ENCODE measurements at places on chromosomes 13 and 19. TPM values are rescaled to one million over a fixed set of nuclear protein-coding genes. Genes with fewer than 3 reads are reported as not detected.

The PRODH2 gene
- polyA plus RNA-seq = not detected

The KBTBD7 gene
- polyA plus RNA-seq = 2.4 TPM

The ADGRE2 gene
- 0.23 TPM for polyA plus RNA-seq

The PSG11 gene
- polyA plus RNA-seq = not detected

The CILP2 gene
- polyA plus RNA-seq = not detected

The PKN1 gene
- 38.7 TPM for polyA plus RNA-seq

The GPR12 gene
- polyA plus RNA-seq = not detected

The LACC1 gene
- 12.3 TPM for polyA plus RNA-seq

The FFAR3 gene
- not detected for polyA plus RNA-seq

The KLK3 gene
- not detected for polyA plus RNA-seq

The SHISA7 gene
- 0.05 TPM for polyA plus RNA-seq

DNA sequence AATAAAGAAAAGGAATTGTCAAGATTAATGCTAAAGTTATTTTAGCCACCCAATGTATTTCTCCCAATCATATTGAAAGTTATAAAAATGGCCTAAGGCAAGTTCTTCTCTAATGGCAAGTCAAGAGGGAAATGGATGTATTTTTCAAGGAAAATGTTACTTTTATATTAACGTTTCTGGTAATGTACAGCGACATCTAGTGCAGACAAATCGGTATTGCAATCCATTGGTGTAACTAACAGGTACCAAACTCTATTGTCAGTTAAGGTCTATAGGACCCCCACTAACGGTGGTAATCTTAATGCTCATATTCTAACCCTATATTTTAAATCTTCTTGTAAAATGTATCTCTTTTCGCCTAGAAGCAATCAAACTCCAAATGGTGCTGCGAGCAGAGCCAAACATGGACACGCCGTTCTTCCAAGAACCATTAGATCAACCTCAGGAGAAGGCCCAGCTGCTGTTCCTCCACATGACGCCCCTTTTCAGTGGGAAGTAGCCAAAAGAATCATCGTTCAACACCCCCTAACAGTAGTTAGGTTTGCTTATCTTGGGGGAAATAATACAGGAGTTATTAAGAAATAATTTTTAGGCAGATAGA, 98.5 kb upstream of the PABPC3 start:
- no peak for DNase-seq
- H3K4me3 ChIP-seq = no peak overlapping the region
- no peak overlapping the region for H3K27ac ChIP-seq
- no peaks in the 10 kb centered on the region for H3K36me3 ChIP-seq
- H3K4me1 ChIP-seq = no peaks in the 10 kb centered on the region
- H3K27me3 ChIP-seq = no peaks in the 10 kb centered on the region

- H3K27me3 ChIP-seq = no peaks in the 10 kb centered on the region
- no peaks in the 10 kb centered on the region for H3K4me1 ChIP-seq
- H3K36me3 ChIP-seq = no peaks in the 10 kb centered on the region
- H3K4me3 ChIP-seq = no peak overlapping the region
Measured at GRCh38 chr19:31066385-31066784, 282.9 kb downstream of the TSHZ3 start.

DNA sequence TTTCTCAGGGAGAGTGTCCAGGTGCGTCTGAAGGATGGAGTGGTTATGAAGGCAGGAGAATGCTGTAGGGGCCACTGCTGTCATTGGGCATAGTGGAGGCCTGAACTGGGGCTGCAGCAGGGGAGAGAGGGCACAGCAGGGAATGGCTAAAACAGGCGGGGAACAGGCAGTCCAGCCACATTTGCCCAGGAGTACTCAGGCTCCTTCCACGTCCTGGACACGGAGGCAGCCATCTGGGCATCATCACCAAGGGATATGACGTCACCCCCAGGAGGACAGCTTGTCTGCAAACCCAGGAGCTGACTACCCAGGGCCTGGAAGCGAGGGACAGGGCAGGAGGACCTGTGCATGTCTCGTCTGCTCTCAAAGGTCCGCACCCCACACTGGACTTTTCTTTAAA, 22.2 kb downstream of the VSTM2B start:
- no peak for DNase-seq
- no peak overlapping the region for H3K4me3 ChIP-seq
- no peaks in the 10 kb centered on the region for H3K27me3 ChIP-seq
- H3K36me3 ChIP-seq = no peaks in the 10 kb centered on the region
- no peak overlapping the region for H3K27ac ChIP-seq

GRCh38 chr19:1690699-1691307, 38.4 kb upstream of the TCF3 start:
- H3K4me1 ChIP-seq = no peaks in the 10 kb centered on the region
- no peak overlapping the region for H3K4me3 ChIP-seq
- H3K36me3 ChIP-seq = no peaks in the 10 kb centered on the region
- no peaks in the 10 kb centered on the region for H3K27me3 ChIP-seq

DNA sequence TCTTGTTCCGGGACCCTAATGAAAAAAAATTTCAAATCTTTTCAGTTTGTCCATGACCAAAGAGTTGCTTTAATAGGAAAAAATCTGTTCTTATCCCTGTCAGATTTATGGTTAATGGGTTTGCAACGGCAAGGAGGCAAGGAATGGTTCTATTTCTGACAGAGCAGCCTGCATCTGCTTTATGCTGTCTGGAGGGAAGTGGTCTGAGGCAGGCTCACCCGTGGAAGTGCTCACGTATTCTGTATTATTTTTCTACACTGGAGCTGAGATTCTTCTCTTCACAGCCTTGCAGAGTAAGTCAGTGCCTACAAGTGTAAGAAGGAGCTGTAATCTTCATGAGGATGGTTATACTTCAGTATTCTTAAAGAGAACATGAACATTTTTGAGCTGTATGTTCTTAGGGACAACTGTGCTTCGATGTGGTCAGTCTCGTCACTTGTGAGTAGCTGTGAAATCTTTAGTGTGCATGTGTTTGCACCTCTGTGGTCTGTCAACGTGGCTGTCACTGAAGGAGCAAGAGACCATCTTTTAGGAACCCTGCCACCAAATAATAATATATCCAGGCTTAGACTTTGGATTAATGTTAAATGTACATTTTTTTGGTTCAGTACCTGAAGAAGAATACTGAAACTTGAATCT, 114.3 kb downstream of the DNAJC3 start:
- no peaks in the 10 kb centered on the region for H3K27me3 ChIP-seq
- no peak for DNase-seq
- H3K4me1 ChIP-seq = no peaks in the 10 kb centered on the region
- H3K27ac ChIP-seq = no peak overlapping the region
- no peaks in the 10 kb centered on the region for H3K36me3 ChIP-seq

- H3K27ac ChIP-seq = no peak overlapping the region
- DNase-seq = no peak
- no peak overlapping the region for H3K4me3 ChIP-seq
- H3K4me1 ChIP-seq = peaks cover 3% of the 10 kb centered on the region
- H3K27me3 ChIP-seq = no peaks in the 10 kb centered on the region
Measured at GRCh38 chr19:805166-805551, 7.9 kb downstream of the PTBP1 start.

GRCh38 chr13:73001971-73002370, 56.8 kb upstream of the KLF5 start:
- no peak overlapping the region for H3K4me3 ChIP-seq
- no peak for DNase-seq
- no peaks in the 10 kb centered on the region for H3K36me3 ChIP-seq
- H3K27me3 ChIP-seq = no peaks in the 10 kb centered on the region

DNA sequence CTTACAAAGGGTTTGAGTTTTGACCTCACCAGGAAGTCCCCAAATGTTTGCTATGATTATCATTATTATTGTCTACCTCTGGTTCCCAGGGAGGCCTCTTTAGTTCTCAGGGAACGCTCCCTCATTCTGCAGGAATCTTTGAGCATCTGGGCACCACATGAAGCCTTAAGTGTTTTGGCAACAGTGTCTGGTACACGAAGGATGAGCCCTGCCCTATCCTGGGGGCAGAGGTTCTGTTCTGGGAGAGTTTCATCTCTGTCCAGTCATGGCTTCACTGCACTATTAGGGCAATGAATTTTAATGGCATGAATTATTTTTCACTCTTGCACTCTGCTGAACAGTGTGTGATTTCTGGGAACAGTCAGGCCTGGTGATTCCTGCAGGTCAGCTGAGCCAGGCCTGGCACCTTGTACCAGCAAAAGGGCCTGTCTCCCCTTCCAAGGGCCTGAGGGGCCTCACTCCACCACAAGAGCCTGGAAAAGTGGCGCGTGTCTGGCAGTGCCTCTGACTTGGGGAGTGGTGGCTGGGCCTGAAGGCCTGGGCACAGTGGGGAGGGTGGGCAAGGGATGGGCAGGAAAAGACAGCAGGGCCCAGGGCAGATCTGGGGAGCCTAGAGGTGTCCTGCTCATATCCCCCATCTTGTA, 4.6 kb downstream of the FAM187B start:
- H3K27ac ChIP-seq = no peak overlapping the region
- no peak for DNase-seq
- no peaks in the 10 kb centered on the region for H3K4me1 ChIP-seq
- H3K27me3 ChIP-seq = no peaks in the 10 kb centered on the region
- H3K4me3 ChIP-seq = no peak overlapping the region

- H3K27me3 ChIP-seq = no peaks in the 10 kb centered on the region
- H3K4me1 ChIP-seq = no peaks in the 10 kb centered on the region
- H3K36me3 ChIP-seq = peaks cover 7% of the 10 kb centered on the region
- no peak overlapping the region for H3K27ac ChIP-seq
- H3K4me3 ChIP-seq = no peak overlapping the region
Measured at GRCh38 chr13:110490009-110490770, 71.3 kb downstream of the RAB20 start.

DNA sequence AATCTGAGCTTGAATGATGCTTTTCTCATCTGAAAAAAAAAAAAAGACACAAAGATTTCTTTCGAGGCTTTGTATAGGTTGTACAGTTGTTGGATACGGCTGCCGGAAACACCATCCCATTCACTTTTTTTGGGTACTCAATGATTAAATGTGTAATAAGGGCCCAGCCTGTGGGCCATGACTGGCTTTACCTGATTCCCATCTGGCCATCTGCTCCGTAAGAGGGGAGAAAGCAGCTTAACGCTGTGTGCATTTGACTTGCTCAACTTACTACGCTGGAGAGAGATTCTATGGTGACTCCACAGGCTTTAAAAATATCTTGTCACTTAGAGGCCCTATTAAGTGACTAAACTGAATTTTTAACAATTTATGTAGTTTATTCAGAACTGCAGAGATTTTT, 731 bp downstream of the ZNF558 start:
- no peaks in the 10 kb centered on the region for H3K27me3 ChIP-seq
- peak overlapping the region; percentile 62 for H3K4me3 ChIP-seq
- H3K36me3 ChIP-seq = peaks cover 2% of the 10 kb centered on the region
- no peak overlapping the region for H3K27ac ChIP-seq
- no peaks in the 10 kb centered on the region for H3K4me1 ChIP-seq

DNA sequence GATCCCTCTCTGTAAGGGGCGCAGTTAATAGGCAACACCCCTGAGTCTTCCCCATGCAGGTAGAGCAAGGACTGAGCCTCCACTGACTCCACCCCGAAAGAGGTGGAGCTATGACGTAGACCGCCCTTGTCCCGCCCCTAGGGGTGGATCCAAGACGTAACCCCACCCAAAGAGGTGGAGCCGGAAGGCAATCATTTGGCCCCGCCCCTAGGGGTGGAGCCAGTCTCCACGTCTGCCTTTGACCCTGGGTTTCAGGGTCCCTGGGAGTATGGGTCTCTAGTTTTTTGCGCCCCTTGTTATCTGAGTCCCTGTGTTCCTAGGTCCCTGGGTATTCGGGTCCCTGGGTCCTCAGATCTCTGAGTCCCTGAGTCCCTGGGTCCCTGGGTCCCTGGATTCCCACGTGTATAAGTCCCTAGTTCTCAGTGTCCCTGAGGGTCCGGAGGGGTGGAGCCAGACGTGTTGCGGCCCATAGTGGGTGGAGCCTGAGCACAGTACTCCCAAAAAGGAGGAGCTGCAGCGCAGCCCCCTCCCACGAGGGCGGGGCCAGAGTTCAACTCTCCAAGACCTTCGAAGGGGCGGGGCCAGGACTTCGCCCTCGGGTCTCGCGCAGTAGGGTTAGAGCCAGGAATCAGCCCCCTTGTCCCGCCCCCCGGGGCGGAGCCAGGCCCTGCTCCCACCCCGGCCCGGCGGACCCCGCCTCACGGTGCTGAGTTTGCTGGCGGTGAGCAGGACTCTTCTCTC, 5.3 kb downstream of the DENND1C start:
- H3K36me3 ChIP-seq = no peaks in the 10 kb centered on the region
- no peak overlapping the region for H3K27ac ChIP-seq
- H3K4me1 ChIP-seq = no peaks in the 10 kb centered on the region
- no peak overlapping the region for H3K4me3 ChIP-seq

DNA sequence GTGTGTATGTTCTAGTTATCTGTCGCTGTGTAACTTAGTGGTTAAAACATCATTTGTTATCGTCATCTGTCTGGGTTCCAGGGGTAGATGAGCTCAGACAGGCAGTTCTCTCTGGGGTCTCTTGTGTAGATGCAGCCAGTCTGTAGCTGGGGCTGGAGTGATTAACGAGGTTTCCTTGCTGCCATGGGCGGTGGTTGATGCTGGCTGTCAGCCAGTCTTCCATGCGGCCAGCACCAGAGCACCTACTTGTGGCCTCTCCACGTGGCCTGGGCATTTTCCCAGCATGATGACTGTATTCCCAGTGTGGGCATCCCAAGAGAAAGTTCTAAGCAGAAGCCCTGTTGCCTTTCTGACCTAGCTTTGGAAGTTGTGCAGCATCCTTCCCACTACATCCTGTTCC, 10.7 kb downstream of the ERCC5 start:
- H3K4me1 ChIP-seq = no peaks in the 10 kb centered on the region
- H3K36me3 ChIP-seq = no peaks in the 10 kb centered on the region
- no peak overlapping the region for H3K27ac ChIP-seq
- no peak for DNase-seq
- no peak overlapping the region for H3K4me3 ChIP-seq

- no peak overlapping the region for H3K27ac ChIP-seq
- H3K36me3 ChIP-seq = no peaks in the 10 kb centered on the region
- H3K4me1 ChIP-seq = no peaks in the 10 kb centered on the region
- no peak overlapping the region for H3K4me3 ChIP-seq
Measured at GRCh38 chr13:41900918-41901317, 60.0 kb downstream of the VWA8 start.

DNA sequence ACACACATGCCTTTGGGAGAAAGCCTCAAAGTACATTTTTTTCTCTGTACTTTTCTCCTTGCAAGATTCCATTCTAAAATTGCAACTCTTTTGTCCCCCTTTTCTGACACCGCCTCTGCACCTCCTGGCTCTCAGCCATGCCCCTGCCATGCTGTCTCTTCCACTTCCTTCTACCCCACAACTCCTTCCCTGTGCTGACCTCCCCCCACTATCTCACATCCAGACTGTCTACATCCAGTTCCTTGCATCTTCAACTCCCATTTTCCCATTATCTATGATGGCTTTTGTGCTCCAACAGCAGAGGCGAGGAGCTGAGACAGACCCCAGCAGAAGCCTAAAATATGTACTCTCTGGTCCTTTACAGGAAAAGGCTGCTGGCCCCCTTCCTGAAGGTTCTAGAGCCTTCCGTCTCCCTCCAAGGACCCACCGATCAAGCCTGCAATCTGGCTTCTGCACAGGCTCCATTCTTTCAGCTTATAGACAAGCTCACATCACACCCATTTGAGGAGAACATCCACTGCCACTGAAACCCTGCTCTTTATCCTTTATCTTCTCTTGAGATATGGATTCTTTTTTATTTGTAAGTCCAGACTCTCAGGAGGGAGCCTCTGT, 50.2 kb downstream of the RFX2 start:
- H3K4me3 ChIP-seq = no peak overlapping the region
- H3K4me1 ChIP-seq = peaks cover 3% of the 10 kb centered on the region
- no peak for DNase-seq
- H3K36me3 ChIP-seq = no peaks in the 10 kb centered on the region
- H3K27ac ChIP-seq = peak overlapping the region; percentile 84
